ENCODE measurements at places on chromosomes 1 and 21. TPM values are rescaled to one million over a fixed set of nuclear protein-coding genes. Genes with fewer than 3 reads are reported as not detected.
A peak's percentile ranks its signal among the peaks of the same experiment; 100 is the strongest.

DNA sequence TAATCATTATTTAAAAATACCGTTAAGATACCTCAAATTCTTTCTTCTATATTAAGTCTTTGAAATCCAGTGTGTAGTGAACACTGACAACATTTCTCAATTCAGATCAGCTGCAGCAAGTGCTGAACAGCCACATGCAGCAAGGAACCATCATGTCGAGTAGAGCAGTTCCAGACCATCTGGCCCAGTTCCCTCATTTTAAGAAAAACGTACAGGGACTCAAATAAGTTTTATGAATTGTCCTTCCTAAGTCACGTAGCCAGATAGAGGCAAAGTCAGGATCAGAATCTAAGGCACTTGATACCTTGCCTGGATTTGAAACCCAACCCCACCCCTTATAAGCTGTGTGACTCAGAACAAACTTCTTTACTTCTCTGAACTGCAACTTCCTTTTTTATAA is 132.4 kb downstream of the PROX1 start:
- no peak for DNase-seq

DNA sequence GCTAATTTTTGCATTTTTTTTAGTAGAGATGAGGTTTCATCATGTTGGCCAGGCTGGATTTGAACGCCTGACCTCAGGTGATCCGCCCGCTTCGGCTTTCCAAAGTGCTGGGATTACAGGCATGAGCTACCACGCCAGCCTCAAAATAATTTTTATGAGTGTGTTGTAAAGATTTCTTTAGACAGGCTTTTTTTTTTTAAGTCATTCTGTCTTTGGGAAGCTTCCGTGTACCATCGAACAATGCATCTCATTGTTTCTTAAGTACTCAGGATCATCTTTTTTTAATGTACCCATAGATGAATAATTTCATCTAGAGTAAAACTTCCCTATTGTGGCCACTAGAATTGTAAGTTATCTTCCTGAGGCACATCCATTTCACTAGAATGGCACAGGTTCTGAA is 19.6 kb upstream of the SDC3 start:
- no peak for DNase-seq

DNA sequence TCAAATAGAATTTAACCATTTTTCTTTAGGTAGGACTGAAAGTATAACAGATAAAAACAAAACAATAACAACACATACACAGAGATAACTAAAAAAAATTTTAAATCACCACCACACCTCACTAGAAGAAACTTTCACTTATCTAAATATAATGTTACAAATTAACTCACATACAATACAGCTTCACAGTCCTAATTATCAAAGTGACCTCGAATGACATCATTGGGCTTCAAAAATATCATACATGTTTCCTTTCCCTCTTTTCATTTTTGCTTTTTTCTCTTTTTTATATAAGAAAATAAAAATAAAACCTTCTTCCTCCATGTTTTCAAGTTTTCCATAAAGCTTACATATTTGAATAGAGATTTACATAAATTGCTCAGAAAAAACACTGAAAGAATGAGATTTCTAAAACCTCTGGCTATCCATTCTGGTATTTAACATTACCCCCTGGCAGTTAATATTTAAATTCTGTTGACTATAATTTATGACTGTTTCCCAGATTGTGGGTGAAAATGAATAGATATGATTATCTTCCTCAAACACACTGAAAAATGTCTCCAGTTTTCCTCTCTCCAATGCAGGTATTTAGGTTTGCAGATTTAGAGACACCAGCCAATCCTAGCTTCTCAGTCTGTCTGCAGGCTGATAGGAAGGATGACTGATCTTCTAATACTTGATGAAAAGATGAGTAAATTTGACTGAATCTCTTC is 40.5 kb upstream of the SLC19A2 start:
- no peak for DNase-seq

GRCh38 chr1:187481581-187482148 is 652.9 kb downstream of the PLA2G4A start:
- peak; percentile 13 for DNase-seq

DNA sequence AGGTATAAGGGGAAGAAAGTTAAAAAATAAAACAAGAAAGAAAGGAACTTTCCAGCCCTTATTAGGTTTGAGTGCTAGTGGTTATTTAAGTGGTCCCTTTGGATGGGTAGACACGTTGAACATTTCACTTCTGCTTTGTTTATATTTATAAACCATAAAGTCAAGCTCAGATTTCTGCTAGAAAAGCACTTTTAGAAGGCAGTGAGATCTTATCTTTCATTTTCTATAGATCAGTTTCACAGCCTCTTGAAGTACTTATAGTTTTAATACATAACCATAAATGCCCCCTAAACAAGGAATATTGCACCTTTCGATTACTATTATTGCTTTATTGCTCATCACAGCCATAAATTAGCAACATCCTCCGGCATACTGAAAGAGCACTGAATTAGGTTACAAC is 446.8 kb upstream of the PLXNA2 start:
- no peak for DNase-seq

- DNase-seq = no peak
Observed at GRCh38 chr1:197103300-197103699, 36.2 kb upstream of the F13B start.

DNA sequence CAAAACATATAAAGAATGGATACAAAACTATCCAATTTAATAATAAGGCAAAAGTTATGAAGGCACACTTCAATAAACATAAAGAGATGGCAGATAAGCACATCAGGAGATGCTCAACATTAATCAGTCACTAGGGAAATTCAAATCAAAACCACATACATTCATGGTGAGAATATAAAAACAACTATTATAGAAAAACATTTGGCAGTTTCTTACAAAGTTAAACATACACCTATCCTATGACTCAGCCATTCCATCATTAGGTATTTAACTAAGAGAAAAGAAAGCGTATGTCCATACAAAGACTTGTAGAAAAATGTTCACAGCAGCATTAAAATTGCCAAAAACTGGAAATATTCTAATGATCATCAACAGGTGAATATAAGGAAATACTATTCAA is 44.3 kb downstream of the KIFAP3 start:
- DNase-seq = no peak

- DNase-seq = peak; percentile 42
Observed at GRCh38 chr1:237851210-237851845, 39.4 kb downstream of the ZP4 start.

DNA sequence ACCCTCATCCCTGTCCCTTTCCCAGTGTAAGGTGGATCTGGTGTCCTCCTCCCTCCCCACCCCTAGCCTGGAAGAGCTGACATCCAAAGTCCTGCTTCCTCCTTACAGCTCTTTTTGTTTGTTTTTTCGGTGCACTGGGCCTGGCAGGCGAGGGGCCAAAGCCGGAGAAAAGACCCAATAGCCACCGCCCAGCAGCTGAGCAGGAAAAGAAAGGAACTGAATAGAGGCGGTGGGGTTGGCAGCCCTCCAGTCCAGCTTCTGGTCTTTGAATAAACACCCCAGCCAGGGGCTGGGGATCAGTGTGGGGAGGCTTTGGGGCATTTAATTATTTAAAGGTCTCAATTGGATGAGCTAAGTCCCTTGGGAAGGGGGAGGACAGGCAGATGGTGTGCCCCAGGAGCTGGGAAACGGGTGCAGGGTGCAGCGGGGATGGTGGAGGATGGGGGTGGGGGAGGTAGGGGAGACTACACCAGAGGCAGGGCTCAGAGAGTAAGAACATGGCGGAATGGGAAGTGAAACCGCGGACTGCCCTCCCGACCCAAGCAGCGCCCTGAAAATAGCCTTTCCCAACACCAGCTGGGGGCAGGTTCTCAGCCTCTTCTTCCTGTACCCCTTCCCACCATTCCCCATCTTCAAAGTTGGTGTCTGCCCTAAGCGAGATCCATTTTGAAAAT is 20.2 kb downstream of the BTG2 start:
- DNase-seq = no peak

- peak; percentile 88 for DNase-seq
Observed at GRCh38 chr1:9292361-9293240, at the start of gene SPSB1. Gene SPSB1, plus strand, starts transcription at chr1:9292894. Its CDS starts 62,998 bp downstream, at chr1:9355892.

GRCh38 chr1:204703268-204703664 is 17.7 kb upstream of the LRRN2 start:
- DNase-seq = no peak

DNA sequence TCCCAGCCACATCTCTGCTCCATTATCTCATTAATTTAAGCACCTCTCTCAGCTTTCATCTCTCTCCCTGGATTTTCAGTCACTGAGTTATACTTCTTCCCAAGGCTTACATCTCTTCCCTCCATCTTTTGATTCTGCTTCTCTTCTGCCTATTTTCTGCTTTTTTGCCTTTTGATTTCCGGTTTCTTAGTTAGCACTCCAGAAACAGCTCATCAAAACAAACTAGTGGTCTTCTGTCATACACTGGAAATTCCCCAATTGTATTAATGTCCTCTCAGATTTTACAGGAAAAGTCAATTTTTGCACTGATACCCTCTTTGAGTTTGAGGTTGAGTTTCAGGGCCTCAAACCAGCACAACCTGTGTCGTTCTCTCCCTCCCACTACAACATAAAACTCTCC is 1.5 kb downstream of the LCE3E start:
- no peak for DNase-seq

- no peak for DNase-seq
Observed at GRCh38 chr1:234069760-234070159, 165.3 kb downstream of the SLC35F3 start.

DNA sequence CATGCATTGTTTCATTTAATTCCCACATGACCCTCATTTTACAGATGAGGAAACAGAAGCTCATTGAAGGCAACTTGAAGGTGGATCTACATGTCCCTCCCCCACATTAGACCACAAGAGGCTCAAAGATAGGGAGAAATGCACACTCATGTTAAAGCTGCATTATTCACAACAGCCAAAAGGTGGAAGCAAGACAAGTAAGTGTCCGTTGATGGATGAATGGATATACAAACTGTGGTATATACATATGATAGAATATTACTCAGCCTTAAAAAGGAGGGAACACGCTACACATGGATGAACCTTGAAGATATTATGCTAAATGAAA is 149.7 kb upstream of the JUN start:
- DNase-seq = peak; percentile 24

DNA sequence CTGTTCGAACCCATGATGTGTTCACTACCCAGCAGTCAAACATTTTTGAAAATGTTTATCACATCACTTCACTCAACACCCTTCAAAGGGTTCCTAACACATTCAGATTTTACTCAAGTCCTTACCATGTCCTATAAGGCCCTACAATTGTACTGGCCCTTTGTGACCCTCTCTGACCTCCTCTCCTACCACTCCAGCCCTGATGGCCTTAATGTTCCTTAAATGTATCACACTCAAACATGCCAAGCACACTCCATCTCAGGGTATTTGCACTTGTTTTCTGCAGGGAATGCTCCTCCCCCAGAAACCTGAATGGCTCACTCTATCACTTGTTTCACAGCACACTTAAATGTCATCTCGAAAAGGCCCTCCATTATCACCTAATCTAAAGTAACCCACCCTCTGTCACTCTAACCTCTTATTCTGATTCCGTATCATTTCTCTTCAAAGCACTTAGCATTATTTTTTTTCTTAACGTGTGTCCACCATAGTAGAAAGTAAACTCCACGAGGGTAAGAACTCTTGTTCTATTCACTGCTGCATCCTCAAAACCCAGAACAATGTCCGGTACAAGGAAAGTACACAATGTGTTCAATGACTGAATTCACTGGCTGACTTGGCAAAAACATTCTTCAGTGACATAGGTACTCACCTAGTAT is 7.3 kb downstream of the ARID4B start:
- DNase-seq = no peak

DNA sequence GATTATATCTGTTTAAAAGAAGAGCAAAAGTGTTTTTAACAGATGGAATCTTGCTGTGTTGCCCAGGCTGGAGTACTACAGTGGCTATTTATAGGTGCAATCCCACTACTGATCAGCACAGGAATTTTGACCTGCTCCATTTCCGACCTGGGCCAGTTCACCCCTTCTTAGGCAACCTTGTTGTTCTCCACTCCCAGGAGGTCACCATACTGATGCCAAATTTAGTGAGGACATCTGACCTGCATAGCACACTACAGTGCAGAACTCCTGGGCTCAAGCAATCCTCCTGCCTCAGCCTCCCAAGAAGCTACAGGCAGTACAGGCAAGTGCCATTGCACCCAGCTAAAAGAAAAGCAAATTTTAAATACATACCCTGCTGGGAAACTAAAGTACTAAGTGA is 11.3 kb upstream of the NUP210L start:
- DNase-seq = no peak

GRCh38 chr1:169601096-169601881 is 15.0 kb upstream of the F5 start:
- peak; percentile 59 for DNase-seq

- no peak for DNase-seq
Observed at GRCh38 chr1:68119445-68119844, 69.0 kb upstream of the DIRAS3 start.

GRCh38 chr21:16742131-16742641 is 770.7 kb upstream of the CXADR start:
- peak; percentile 15 for DNase-seq

- no peak for DNase-seq
Observed at GRCh38 chr1:37601441-37601840, 5.7 kb upstream of the GNL2 start.

DNA sequence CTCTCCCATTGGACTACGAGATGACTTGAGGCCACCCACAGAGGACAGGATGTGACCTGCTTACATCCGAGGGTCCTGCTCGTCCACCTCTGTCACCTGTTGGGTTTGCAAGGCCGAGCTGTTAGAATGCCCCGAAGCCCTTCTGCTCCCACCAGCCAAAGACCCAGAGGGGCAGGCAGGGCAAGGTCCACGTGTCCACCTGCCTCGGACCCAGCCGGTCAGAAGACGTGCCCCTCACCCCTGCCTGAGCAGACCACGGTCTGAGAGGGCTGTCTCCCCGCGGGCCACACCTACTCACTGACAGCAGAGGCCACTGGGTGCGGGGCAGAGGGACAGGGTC is 30.3 kb upstream of the TRAPPC10 start:
- DNase-seq = no peak

GRCh38 chr1:151309811-151310323 is 17.3 kb downstream of the PI4KB start:
- peak; percentile 76 for DNase-seq

GRCh38 chr1:60415696-60416095 is 342.1 kb upstream of the C1orf87 start:
- no peak for DNase-seq

CD5L gene
- total RNA-seq = not detected

GJA9 gene
- total RNA-seq = not detected

ZMYND12 gene
- 0.39 TPM for total RNA-seq

PLEKHN1 gene
- 0.36 TPM for total RNA-seq

TMEM82 gene
- total RNA-seq = 0.51 TPM

ASPM gene
- 3.3 TPM for total RNA-seq

AMIGO1 gene
- total RNA-seq = 11.2 TPM

NHLH1 gene
- 0.11 TPM for total RNA-seq

HCRTR1 gene
- total RNA-seq = not detected

ATP1A2 gene
- total RNA-seq = 40.9 TPM

FCGR3A gene
- not detected for total RNA-seq

NBPF26 gene
- total RNA-seq = 17.2 TPM

CD46 gene
- total RNA-seq = 45.6 TPM

NBPF3 gene
- total RNA-seq = 13.8 TPM

PRR9 gene
- total RNA-seq = not detected

SPATA1 gene
- 1.2 TPM for total RNA-seq

FCRL5 gene
- total RNA-seq = not detected
